ENCODE measurements at places on chromosomes 7 and 10. TPM values are rescaled to one million over a fixed set of nuclear protein-coding genes. Genes with fewer than 3 reads are reported as not detected.

MMP21 gene
- total RNA-seq = 0.31 TPM

FGL2 gene
- 0.63 TPM for total RNA-seq

MGMT gene
- 10.6 TPM for total RNA-seq

ZNF33B gene
- 65.1 TPM for total RNA-seq

AKR1C8 gene
- total RNA-seq = not detected

TAS2R41 gene
- not detected for total RNA-seq

DAGLB gene
- 31.0 TPM for total RNA-seq

MICALL2 gene
- total RNA-seq = 9.7 TPM

GNAT3 gene
- not detected for total RNA-seq

POT1 gene
- total RNA-seq = 76.4 TPM

PODXL gene
- 23.2 TPM for total RNA-seq

CRTAC1 gene
- 5.0 TPM for total RNA-seq

PRKAG2 gene
- 30.7 TPM for total RNA-seq

ANKRD61 gene
- total RNA-seq = not detected

RAPGEF5 gene
- total RNA-seq = 77.0 TPM

PKD1L1 gene
- 0.94 TPM for total RNA-seq

POLR2J gene
- total RNA-seq = 14.1 TPM

OR6B1 gene
- total RNA-seq = not detected

LRRN3 gene
- 117 TPM for total RNA-seq

TWIST1 gene
- total RNA-seq = not detected

UCN3 gene
- total RNA-seq = not detected

MBL2 gene
- total RNA-seq = not detected

HHEX gene
- 0.63 TPM for total RNA-seq

HYAL4 gene
- not detected for total RNA-seq

ANKRD30A gene
- total RNA-seq = not detected

ENO4 gene
- 1.9 TPM for total RNA-seq

LRRC4 gene
- total RNA-seq = 28.8 TPM

C10orf53 gene
- total RNA-seq = not detected

NRCAM gene
- total RNA-seq = 170 TPM

ZNF736 gene
- 81.1 TPM for total RNA-seq

PDK4 gene
- total RNA-seq = 4.4 TPM

LFNG gene
- 12.8 TPM for total RNA-seq

KIN gene
- total RNA-seq = 15.3 TPM

LRIT1 gene
- total RNA-seq = not detected

NODAL gene
- total RNA-seq = 3.1 TPM

OR6V1 gene
- not detected for total RNA-seq

TDRD1 gene
- total RNA-seq = under 0.01 TPM

OR9A2 gene
- total RNA-seq = 5.6 TPM

AP3M1 gene
- 53.2 TPM for total RNA-seq

CFAP58 gene
- 0.94 TPM for total RNA-seq

GPR15LG gene
- not detected for total RNA-seq

FRMPD2 gene
- 11.0 TPM for total RNA-seq

KLF6 gene
- 73.6 TPM for total RNA-seq

MORN4 gene
- 26.0 TPM for total RNA-seq
